ENCODE measurements at places on chromosomes 2 and 18.

DNA sequence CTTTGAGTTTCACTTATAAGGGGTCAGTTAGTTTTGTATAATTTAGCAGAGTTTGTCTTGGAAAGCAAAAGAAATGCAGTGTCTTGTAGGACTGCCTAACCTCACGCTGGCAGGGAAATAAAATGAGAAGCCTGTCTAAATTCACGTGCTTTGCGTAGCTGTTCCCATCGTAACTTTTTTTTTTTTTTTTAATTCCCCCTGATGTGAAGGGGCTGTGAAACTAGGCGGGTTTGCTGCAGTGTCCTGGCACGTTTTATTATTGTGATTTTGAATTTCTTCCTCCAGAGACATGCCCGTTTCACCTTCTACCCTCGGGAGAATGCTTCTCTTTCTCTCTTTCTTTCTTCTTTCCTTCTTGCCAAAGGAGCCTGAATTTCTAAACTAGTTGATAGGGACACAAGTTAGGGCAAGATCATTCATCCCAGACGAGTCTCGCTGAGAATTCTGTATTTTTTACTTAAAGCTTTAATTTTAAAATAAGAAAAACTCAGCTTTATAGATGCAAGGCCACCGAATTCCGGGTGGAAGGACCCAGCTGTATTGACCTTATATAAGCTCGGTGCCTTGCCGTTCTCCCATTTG, 2.3 kb downstream of the MEIS1 start:
- ATAC-seq = no peak

GRCh38 chr18:57901825-57902589, 98.9 kb upstream of the ATP8B1 start:
- no peak for ATAC-seq

GRCh38 chr18:58272779-58273435, 228.9 kb downstream of the NEDD4L start:
- ATAC-seq = peak; percentile 65

DNA sequence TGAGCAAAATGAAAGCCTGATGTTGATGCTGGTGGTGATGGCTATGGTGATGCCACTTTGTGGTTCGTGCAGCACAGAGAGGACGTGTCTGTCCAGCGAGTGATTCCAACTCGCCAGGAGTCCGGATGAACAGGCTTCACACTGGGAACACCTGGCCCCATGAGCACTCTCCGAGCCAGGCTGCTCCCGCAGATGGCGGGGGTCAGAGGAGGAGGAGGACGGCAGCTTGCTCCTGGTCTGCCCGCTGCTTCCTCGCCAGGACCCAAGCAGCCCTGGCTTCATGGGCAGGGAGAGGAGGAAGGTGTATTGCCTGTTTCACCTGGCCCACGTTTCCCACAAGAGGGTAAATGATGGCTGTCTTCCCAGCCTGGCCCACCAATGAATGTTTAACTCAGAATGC, 121.6 kb downstream of the MTCL1 start:
- ATAC-seq = no peak

- ATAC-seq = no peak
Measured at GRCh38 chr18:49862656-49863385, 49.5 kb upstream of the ACAA2 start.

DNA sequence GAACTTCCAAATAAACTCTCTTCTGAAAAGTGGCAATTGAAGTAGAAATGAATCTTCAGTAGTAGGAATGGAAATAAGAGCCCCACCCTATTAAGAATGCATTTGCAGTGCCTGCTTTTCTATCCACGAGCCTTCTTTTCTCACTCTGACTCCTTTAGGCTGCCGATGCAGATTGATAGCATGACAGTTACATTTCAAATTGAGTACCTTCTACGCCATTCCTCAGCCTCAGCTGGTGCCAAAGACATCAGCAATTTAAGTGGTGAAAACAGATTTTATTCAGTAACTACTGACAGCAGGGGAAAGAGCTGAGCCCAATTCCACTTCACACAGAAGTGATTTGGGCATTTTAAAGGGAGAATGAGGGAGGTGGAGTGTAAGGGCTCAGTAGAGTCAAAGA, 85.5 kb downstream of the PTH2R start:
- ATAC-seq = no peak

GRCh38 chr18:39450958-39451357, 1885.4 kb upstream of the CELF4 start:
- ATAC-seq = no peak

GRCh38 chr2:12264146-12264545, 452.6 kb upstream of the TRIB2 start:
- no peak for ATAC-seq

GRCh38 chr18:42187611-42188380, 232.8 kb downstream of the PIK3C3 start:
- peak; percentile 82 for ATAC-seq

GRCh38 chr2:174174741-174175140, 73.6 kb downstream of the OLA1 start:
- ATAC-seq = no peak

DNA sequence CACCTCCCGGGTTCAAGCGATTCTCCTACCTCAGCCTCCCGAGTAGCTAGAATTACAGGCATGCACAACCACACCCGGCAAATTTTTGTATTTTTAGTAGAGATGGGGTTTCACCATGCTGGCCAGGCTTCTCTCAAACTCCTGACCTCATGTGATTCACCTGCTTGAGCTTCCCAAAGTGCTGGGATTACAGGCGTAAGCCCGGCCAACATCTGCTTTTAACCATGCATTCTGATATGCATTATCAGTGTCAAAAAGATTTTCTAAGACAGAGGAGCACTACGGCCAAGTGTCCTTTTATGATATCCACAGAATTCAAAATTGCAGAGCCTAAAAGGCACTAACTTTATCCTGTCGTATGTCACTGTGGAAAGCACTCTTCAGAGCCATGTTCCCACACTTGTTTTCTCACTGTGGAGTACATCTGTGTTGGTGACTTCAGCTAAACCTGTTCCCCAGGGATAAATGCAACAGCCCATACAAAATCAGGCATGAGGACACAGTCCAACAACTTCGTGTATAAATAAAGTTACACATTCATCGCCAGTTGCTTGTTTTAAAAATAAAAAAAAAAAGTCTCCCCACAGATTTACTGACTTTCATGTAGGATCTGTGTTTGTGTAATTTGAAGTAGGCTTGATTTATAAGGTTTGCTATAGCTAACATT, 56.4 kb downstream of the STK25 start:
- ATAC-seq = no peak

GRCh38 chr2:38264396-38265221, 112.5 kb downstream of the ATL2 start:
- ATAC-seq = no peak

DNA sequence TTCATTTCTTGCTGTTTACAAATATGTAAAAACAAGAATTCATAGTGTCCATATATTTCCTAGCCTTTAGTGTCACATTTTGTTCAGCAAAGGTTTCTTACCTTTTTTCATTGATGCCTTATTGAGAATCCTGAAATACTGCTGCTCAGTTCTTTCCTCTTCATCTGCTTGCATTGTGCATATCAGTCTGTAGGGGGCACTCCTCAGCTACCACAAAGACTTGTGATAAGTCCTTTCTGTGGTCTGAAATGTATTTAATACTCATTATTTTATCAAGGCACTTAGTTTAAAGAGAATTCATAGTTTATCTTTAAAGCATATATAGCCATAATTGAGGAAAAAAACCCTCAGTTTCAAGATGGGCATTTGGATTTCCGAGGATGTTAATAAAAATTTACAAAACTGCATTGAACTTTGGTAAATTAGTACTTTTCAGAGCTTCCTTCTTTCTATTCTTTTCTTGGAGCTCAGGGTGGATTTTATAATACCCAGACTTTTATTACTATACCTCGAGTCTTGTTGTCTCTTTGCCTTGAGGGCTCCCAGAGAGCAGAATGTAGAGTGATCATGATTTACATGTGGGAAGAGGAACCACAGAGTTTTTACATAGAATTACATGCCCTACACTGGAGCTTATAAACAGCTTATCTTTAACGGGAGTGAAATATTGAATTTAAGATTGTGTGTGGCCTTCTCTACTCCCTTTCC, 570.1 kb downstream of the PLCL1 start:
- peak; percentile 57 for ATAC-seq

DNA sequence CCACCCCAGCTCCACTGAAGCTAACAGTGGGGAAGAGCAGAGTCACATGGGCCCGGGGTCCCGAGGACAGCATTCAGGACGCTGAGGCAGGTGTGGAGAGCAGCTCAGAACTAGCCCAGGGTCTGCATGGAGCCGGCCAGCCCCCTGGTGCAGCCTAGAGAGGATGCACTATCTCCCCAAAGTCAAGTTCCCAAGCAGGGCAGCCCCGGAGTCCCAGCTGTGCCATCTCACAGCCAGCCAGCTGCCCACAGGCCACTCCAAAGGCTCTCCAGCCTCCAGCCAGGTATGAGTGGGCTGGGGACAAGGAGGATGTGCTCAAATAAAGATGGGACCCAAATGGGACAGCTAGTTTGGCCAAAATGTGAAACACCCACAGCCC, 41.0 kb downstream of the BIN1 start:
- ATAC-seq = no peak

GRCh38 chr2:100417711-100418124, 250 bp upstream of the CHST10 start:
- ATAC-seq = no peak

- no peak for ATAC-seq
Measured at GRCh38 chr2:129709001-129709955, 270.2 kb upstream of the RAB6C start.

All from motor neuron (in vitro differentiated cells).